ENCODE measurements at places on chromosomes 3 and 15.

DNA sequence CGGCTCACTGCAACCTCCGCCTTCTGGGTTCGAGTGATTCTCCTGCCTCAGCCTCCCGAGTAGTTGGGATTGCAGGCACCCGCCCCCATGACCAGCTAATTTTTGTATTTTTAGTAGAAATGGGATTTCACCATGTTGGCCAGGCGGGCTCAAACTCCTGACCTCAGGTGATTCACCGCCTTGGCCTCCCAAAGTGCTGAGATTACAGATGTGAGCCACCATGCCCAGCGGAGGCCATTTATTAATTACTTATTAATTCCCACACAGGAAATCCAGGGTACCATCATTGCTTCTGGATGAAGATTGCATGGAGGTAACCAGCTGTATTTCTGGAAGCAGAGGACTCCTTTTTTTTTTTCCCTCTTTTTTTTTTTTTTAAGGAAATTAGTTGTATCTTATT lies 37.8 kb downstream of the MAP4 start:
- DNase-seq, result no peak

GRCh38 chr3:128076483-128077201 lies 24.4 kb downstream of the SEC61A1 start:
- DNase-seq, result peak; percentile 5

DNA sequence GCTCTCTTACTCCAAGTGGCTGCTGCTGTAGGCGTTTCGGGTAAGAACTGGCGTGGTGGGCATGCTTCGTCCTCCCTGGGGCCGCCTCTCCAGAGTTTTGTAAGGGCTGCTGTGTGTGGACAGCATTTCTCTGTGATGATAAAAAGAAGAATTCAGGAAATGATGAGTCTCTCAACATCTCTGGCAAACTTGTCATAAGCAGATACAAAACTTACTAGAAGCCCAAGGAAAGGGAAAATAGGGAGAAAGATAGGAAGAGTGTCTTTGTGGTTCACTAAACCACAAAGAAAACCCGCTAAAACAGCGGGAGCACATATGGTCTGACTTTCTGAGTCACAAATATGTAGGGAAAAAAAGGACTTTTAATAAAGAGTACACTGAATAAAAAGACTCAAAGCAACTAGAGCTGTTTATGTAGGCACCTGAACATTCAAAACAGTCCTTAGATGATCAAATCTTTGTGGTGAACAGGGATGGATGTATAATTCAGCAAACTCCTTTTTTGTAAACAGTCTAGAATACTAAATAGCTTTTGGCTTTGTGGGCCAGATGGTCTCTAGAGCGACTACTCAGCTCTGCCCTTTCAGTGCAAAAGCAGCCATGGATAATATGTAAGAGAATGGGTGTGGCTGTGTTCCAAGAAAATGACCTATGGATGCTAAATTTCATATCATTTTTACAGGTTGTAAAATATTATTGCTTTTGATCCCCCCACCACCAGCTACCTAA lies 60.4 kb upstream of the LMOD3 start:
- no peak for DNase-seq

- no peak for DNase-seq
These were observed 612.2 kb upstream of the GOLIM4 start for GRCh38 chr3:168707900-168708299.

GRCh38 chr3:58176827-58177489 lies 33.8 kb downstream of the DNASE1L3 start:
- no peak for DNase-seq

GRCh38 chr15:70494852-70495571 lies 268.3 kb downstream of the UACA start:
- no peak for DNase-seq

DNA sequence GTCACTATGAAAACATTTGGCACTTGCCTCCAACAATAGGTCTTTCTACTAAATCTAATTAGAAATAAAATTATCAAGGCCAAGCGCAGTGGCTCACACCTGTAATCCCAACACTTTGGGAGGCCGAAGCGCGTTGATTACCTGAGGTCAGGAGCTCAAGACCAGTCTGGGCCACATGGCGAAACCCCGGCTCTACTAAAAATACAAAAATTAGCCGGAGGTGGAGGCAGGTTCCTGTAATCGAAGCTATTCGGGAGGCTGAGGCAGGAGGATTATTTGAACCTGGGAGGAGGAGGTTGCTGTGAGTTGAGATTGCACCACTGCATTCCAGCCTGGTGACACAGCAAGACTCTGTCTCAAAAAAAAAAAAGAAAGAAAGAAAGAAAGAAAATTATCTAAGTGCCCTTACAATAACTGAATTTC lies 1.6 kb upstream of the PLD1 start:
- DNase-seq, result no peak

DNA sequence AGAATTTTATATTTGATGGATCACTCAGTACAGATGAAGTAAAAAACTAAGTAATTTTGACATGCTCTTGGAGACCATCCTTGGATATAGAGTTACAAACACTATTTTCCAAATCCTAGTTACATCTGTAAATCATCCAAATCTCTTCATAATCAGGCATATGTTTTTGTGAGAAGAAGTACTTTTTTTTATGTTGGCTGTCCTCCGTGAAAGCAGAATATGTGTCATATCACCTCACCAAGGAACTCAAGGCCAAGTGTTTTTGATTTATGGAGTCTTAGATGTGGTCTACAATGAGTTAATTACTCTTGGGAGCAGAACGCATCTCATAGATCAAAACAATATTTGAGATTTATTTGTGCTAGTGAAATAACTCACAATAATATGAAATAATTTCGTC lies 416.5 kb upstream of the TGFBR2 start:
- DNase-seq, result no peak

GRCh38 chr3:128559486-128560225 lies 66.7 kb upstream of the GATA2 start:
- DNase-seq, result no peak

DNA sequence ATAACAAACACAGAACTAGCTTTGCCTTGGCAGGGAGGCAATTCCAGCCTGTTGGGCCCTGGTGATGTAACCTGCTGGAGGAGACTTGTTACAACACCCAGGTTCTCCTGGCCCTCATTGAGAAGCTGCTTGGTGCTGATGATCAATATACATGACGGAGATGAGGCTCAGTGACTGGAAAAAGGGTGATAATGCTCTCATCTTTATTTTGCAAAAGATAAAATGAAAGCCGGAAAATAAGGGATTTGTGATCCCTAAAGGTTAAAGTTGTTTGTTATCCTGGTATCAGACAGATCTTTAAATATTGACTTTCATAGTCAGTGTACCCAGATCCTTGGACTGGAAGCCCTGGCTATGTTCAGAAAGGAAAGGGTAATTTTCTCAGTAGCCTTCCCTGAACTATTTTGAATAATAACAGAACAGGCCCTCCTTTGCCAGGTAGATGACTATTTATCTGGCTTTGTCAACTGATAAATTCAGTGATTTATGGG lies 118.9 kb upstream of the MEIS2 start:
- DNase-seq, result no peak

DNA sequence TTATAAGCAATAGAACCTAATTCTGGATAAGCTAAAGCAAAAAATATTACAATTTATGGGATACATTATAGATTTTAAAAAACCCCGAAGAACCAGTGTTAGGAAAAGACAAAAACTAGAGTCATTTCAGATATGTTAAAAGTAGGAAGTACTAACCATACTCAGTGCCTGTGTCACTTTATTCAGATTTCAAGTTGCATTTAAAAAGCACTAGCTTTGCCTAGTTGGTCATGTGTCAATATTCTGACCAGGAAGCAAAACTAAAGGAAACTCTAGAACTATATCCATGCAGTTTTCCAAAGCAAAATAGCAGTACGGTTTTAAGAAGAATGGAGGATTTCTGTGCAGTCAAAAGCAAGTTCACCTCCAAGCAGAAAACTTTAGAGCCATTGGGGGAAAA lies 88.4 kb downstream of the RAP2B start:
- no peak for DNase-seq

GRCh38 chr15:67843092-67843501 lies 3.3 kb upstream of the RNU6-1 start:
- DNase-seq, result no peak

DNA sequence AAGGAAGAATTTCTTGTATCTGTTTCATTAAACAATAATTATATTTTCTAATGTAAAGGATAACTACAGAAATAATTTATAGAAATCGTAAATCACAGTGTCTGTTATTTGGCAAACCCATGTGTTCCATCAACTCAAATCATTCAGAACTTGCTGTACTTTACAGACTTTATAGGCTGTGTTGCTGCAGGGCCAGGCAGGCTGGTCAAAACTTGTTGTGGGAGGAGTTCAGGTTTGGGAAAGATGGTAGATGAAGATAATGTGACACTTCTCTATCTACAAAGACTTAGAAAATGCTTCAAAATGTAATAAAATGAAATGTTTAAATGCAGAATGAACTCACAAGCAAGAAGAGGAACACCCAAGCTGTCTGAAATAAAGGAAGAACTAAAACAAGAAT lies 183.4 kb downstream of the SEMA6D start:
- no peak for DNase-seq

GRCh38 chr3:29099296-29099695 lies 181.6 kb upstream of the RBMS3 start:
- peak; percentile 1 for DNase-seq

DNA sequence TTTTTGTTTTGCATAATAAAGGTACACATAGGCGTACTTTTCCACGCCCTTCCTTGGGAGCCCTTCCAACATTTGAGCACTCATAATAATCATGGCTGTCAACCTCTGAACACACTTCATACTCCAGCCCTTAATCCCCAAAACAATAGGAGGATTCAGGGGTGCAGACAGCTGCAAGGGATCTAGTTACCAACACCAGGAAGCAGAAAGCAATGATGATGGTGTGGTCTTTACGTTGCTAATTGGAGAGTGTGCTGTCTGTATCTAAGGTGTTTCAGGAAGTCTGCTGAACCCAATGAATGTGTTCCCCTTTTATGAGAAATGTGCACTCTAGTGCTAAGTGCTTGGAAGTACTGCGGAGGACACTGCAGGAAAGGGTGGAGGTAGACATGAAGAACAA lies 60.3 kb upstream of the PDZRN3 start:
- DNase-seq, result peak; percentile 88

GRCh38 chr3:100401674-100402041 lies 319 bp downstream of the LNP1 start:
- DNase-seq, result no peak

- DNase-seq, result no peak
These were observed 52.7 kb upstream of the MRPL3 start for GRCh38 chr3:131555456-131555855.

GRCh38 chr3:140085001-140085400 lies 150.0 kb downstream of the CLSTN2 start:
- no peak for DNase-seq

DNA sequence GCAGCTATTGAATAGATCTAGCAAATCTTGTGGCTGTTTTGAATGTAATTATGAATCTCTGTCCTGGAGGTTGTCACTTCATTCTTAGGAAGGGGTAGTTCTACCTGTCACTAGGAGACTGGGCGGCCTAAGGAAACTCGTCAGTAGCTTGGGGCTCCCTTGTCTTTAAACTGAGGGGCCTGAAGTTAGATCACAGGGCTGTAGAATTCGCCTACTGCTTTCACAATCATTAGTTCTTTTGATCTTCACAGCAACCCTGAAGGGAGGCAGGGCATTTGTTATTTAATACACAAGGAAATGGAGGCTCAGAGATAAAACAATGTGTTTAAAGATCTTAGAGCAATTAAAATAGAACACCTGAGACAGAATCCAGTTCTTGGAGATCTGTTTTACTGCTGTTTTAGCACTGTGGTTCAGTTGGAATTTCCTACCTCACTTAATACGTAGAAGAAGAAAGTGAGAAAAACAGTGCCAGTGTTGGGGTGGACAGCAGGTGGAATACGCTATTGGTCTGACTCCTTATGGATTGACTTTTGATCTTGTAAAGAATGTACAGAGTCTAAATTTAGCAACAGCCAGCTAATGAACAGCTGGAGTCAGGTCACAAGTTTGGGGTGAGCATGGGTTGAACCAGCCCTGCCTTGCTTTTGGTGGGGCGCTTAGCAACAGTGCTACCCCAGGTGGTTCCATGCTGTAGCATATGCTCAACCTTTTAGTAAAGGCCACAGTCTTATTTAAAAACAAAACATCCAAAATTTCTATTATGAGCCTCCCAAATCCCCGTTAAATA lies 71.4 kb upstream of the BHLHE40 start:
- DNase-seq, result no peak

DNA sequence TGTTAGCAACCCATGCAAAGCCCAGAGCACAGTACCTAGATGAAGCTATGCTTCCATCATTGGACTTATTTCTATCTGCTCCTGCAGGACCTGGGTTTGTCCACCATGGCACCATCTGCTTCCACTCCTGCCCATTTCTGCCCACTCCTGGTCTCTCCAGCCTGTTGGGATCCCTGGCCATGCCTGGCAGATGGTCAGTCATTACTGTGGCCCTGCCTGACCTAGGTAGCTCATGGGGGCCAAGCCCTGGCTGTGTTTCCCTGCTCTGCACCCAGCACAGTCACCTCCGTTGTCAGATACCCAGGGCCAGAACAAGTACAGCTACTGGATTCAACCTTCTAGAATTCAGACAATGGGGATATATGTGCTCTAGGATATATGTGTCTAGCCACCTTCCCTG lies 185.8 kb upstream of the TLE3 start:
- no peak for DNase-seq

DNA sequence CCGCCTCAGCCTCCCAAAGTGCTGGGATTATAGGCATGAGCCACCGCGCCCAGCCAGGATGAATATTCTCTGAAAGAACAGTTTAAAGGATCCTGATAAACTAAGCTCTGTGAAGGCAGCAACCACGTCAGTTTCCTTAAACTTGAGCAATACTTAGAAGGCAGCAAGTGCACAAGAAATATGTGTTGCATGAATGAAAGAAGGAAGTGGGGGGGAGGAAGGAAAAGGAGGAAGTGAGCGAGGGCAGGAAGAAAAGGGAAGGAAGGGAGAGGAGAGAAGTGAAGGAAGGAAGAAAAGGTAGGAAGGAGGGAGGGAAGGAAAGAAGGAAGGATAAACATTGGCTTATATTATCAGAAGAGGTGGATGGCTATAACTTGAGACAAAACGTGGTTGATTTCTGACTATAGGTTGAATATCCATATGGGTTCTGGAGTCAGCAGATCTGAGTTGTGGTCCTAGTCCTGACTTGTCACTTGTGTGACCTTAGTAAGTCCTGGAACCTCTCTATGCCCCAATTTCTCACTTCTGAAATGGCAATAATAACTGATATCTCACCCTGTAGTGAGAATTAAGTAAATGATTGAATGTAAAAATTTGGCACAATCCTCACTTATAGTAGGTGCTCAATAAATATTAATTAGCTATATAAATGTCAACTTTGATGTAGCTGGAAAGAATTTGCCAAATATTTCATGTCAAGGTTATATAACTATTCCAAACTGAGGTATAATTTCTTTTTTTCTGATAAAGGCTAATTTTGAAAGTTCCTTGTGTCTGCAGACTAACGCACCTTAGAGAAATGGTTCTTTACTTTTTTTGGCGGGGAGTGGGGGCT lies 12.0 kb upstream of the SEMA4B start:
- no peak for DNase-seq

GRCh38 chr3:23574822-23575315 lies 230.9 kb upstream of the UBE2E1 start:
- no peak for DNase-seq

GRCh38 chr15:100715571-100716455 lies 113.4 kb downstream of the ASB7 start:
- peak; percentile 3 for DNase-seq

GRCh38 chr3:106366352-106366751 lies 497.5 kb upstream of the CBLB start:
- DNase-seq, result no peak

- no peak for DNase-seq
These were observed 53.9 kb downstream of the RLBP1 start for GRCh38 chr15:89167267-89168176.
